ENCODE measurements at places on chromosomes 2 and 18. TPM values are rescaled to one million over a fixed set of nuclear protein-coding genes. Genes with fewer than 3 reads are reported as not detected.

GRCh38 chr2:152894051-152894450 lies 175.6 kb downstream of the ARL6IP6 start:
- no peak for DNase-seq

- DNase-seq: peak; percentile 22
Observed at GRCh38 chr18:1483385-1483784, 578.7 kb downstream of the ADCYAP1 start.

GRCh38 chr2:241910604-241911520 lies 41.3 kb downstream of the RTP5 start:
- DNase-seq: no peak

GYPC gene
- total RNA-seq: 192 TPM

ITGA4 gene
- 78.1 TPM for total RNA-seq

TMBIM1 gene
- 154 TPM for total RNA-seq

CETN1 gene
- not detected for total RNA-seq

Measured in RPMI7951 (cell line).